ENCODE measurements at places on chromosomes 3 and 15.

DNA sequence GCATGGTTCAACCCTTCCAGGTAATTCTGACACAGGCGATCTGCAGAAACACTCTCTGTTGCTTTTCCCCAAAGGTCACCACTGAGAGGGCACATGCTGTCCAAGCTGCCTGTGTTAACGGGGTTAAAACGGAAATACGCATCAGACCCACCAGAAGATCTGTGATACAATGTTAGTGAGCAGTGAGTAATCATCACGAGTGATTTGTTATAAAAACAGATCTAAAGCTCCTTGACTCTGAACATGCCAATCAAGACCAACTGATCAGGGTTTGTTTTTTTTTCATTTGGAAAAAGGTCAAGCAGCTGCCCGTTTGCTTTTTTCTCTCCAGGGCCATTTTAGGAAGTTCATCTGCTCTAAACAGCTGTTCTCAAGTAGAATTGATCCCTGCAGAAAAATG, 43.2 kb downstream of the FGF12 start:
- no peaks in the 10 kb centered on the region for H3K4me1 ChIP-seq
- H3K27ac ChIP-seq = no peak overlapping the region
- no peaks in the 10 kb centered on the region for H3K36me3 ChIP-seq
- no peak for DNase-seq
- H3K4me3 ChIP-seq = no peak overlapping the region
- no peaks in the 10 kb centered on the region for H3K27me3 ChIP-seq

GRCh38 chr15:29698030-29698701, 124.1 kb downstream of the TJP1 start:
- H3K36me3 ChIP-seq = no peaks in the 10 kb centered on the region
- no peaks in the 10 kb centered on the region for H3K27me3 ChIP-seq
- H3K4me1 ChIP-seq = no peaks in the 10 kb centered on the region
- no peak overlapping the region for H3K4me3 ChIP-seq

DNA sequence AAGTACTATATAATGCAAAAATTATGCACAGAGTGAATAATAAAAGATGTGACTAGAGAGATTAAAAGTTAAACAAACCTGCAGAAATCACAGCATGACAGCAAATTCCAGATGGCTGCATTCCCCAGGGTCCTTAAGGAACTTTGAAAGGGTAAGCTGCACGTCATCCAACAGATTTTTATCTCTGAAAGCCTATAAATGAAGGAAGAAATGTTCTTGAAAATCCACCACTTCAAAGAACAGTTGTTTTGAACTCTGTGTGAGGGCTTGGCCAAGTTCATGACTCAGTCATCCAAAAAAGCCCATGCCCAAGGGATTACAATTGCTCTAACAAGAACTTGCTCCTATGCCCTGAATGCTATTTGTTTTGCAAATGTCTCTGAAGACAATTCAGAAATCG, 603.6 kb downstream of the PLOD2 start:
- H3K27me3 ChIP-seq = no peaks in the 10 kb centered on the region
- H3K4me3 ChIP-seq = no peak overlapping the region
- H3K27ac ChIP-seq = no peak overlapping the region
- H3K36me3 ChIP-seq = no peaks in the 10 kb centered on the region
- no peak for DNase-seq

- peaks cover 12% of the 10 kb centered on the region for H3K4me1 ChIP-seq
- H3K27me3 ChIP-seq = no peaks in the 10 kb centered on the region
- no peaks in the 10 kb centered on the region for H3K36me3 ChIP-seq
- peak; percentile 75 for DNase-seq
Observed at GRCh38 chr15:72117486-72118016, 399 bp downstream of the MYO9A start.

DNA sequence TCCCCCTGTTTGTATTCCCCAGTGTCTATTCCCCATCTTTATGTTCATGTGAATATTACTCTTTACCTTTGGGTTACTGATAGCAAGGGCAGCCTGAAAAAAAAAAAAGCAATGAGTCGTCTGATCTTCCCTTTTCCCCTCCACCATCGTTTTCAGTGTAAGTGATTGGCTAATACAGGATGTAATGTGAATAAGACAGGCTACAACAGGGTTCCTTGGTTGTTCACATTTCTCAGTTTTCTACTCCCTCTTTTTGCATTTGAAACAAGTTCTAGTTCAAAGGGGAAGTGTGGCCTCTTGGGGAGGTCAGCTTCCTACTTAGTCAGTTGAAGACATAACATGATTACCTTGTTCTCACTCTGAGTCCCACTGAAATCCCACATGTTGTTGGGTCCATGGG, 278.0 kb upstream of the TRIM42 start:
- no peaks in the 10 kb centered on the region for H3K27me3 ChIP-seq
- no peak overlapping the region for H3K4me3 ChIP-seq
- no peaks in the 10 kb centered on the region for H3K36me3 ChIP-seq
- no peak for DNase-seq
- H3K4me1 ChIP-seq = no peaks in the 10 kb centered on the region

All from MM.1S (cell line).